ENCODE measurements at places on chromosomes 12 and 14. TPM values are rescaled to one million over a fixed set of nuclear protein-coding genes. Genes with fewer than 3 reads are reported as not detected.

Gene EXOC5
- 74.1 TPM for total RNA-seq

Gene SLC10A1
- total RNA-seq, result not detected

Gene CD27
- 0.53 TPM for total RNA-seq

Gene TTC7B
- total RNA-seq, result 66.7 TPM

Gene LIN7A
- 2.6 TPM for total RNA-seq

Gene NEMF
- 59.4 TPM for total RNA-seq

Gene SLC7A7
- 27.2 TPM for total RNA-seq

Gene LMNTD1
- total RNA-seq, result 0.82 TPM

Gene GPR135
- 0.97 TPM for total RNA-seq

Gene CLEC7A
- total RNA-seq, result 0.41 TPM

Gene SLC4A8
- total RNA-seq, result 3.4 TPM

Gene SIRT4
- 0.88 TPM for total RNA-seq

Gene PMEL
- 1.1 TPM for total RNA-seq

Gene SOX5
- total RNA-seq, result 1.5 TPM

Measured in glomerular endothelial cell (primary cell).